T-helper 17 cell (primary cell): ENCODE measurements at places on chromosomes 5 and 9. TPM values are rescaled to one million over a fixed set of nuclear protein-coding genes. Genes with fewer than 3 reads are reported as not detected.

The RASEF gene
- not detected for total RNA-seq

The ZBTB34 gene
- total RNA-seq, result 5.0 TPM

The AMBP gene
- total RNA-seq, result not detected

The CTSV gene
- total RNA-seq, result not detected

The CEL gene
- not detected for total RNA-seq

GRCh38 chr9:129836311-129837007 is 1.2 kb downstream of the USP20 start:
- peaks cover 54% of the 10 kb centered on the region for H3K4me1 ChIP-seq
- H3K36me3 ChIP-seq, result peaks cover 6% of the 10 kb centered on the region
- DNase-seq, result peak; percentile 23
- no peaks in the 10 kb centered on the region for H3K27me3 ChIP-seq
- H3K27ac ChIP-seq, result peak overlapping the region; percentile 96

GRCh38 chr5:93359296-93359959 is 221.6 kb downstream of the NR2F1-AS1 start:
- peaks cover 5% of the 10 kb centered on the region for H3K27me3 ChIP-seq
- H3K4me1 ChIP-seq, result no peaks in the 10 kb centered on the region
- H3K27ac ChIP-seq, result no peak overlapping the region
- H3K4me3 ChIP-seq, result no peak overlapping the region
- H3K36me3 ChIP-seq, result no peaks in the 10 kb centered on the region

- H3K4me1 ChIP-seq, result peaks cover 4% of the 10 kb centered on the region
- no peaks in the 10 kb centered on the region for H3K27me3 ChIP-seq
- DNase-seq, result no peak
- no peaks in the 10 kb centered on the region for H3K36me3 ChIP-seq
- peak overlapping the region; percentile 61 for H3K27ac ChIP-seq
Observed at GRCh38 chr9:95030920-95031642, 286.4 kb downstream of the FANCC start.

- no peaks in the 10 kb centered on the region for H3K4me1 ChIP-seq
- H3K4me3 ChIP-seq, result no peak overlapping the region
- DNase-seq, result no peak
Observed at GRCh38 chr9:33637881-33638280, 113.8 kb downstream of the ANKRD18B start.

DNA sequence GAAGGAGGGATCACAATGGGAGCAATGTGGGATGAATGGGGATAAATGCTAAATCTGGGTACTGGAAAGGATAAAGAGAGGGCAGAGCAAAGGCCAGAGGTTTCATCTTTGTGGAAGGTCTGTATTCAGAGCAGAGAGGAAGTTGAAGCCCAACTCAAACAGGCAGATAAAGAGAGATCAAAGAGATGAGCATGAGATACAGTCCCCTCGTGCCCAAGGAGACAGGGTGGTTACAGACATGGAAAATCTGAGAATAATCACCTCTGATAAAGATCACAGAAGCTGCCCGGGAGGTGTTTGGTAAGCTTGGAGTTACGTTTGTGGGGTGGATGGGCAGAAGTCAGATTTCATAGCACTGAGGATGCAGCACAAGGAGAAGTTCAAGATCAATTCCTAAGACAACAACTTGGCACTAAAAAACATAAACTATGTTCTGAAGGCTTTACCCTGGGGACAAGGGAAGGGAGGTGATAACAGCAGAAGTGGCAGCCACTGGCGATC is 459 bp upstream of the ERAP2 start:
- peak overlapping the region; percentile 98 for H3K27ac ChIP-seq
- H3K36me3 ChIP-seq, result peaks cover 14% of the 10 kb centered on the region
- no peak for DNase-seq
- peak overlapping the region; percentile 93 for H3K4me3 ChIP-seq
- peaks cover 50% of the 10 kb centered on the region for H3K4me1 ChIP-seq

DNA sequence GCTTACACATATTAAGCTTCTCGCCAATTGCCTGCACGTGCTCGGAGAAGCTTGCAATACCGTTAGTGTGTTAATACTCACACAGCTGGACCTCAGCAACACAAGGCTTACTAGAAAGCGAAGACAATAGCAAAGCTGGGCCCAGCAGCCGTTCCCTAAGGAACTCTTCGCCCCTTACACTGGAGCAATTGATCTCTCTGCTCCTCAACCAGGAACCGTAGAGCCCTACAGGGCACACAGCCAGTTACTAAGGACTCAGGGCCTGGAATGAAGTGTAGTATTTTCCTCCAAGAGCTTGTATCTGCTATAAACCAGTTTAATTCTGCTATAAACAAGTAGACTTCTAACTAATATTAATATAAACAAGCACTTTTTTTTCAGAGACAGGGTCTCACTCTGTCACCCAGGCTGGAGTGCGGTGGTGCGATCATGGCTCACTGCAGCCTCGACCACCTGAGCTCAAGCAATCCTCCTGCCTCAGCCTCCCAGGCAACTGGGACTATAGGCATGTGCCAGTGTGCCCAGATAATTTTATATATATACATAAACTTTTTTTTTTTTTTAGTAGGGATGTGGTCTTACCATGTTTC is 67.0 kb upstream of the SIMC1 start:
- peaks cover 21% of the 10 kb centered on the region for H3K4me1 ChIP-seq
- no peak overlapping the region for H3K4me3 ChIP-seq
- DNase-seq, result no peak
- H3K27ac ChIP-seq, result peak overlapping the region; percentile 24

DNA sequence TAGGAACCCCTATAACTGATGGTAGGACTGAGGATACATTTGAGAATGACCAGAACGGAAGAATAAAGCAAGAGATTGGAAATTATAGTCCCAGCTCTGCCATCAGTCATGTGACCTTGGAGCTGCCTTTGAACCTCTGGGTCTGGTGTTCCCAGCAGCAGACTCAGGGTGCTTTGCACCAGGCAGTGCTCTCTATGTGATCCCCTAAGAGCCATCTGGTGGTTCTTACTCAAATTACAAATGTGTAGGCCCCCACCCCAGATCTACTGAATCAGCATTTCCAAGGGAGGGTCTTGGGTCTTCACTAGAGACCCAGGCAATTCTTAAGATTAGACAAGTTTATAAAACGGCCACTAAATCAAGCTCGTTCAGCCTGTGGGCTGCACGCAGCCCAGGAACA is 40.2 kb upstream of the PRDM12 start:
- H3K27ac ChIP-seq, result peak overlapping the region; percentile 34
- no peak for DNase-seq
- peaks cover 13% of the 10 kb centered on the region for H3K36me3 ChIP-seq
- no peaks in the 10 kb centered on the region for H3K4me1 ChIP-seq
- no peak overlapping the region for H3K4me3 ChIP-seq

DNA sequence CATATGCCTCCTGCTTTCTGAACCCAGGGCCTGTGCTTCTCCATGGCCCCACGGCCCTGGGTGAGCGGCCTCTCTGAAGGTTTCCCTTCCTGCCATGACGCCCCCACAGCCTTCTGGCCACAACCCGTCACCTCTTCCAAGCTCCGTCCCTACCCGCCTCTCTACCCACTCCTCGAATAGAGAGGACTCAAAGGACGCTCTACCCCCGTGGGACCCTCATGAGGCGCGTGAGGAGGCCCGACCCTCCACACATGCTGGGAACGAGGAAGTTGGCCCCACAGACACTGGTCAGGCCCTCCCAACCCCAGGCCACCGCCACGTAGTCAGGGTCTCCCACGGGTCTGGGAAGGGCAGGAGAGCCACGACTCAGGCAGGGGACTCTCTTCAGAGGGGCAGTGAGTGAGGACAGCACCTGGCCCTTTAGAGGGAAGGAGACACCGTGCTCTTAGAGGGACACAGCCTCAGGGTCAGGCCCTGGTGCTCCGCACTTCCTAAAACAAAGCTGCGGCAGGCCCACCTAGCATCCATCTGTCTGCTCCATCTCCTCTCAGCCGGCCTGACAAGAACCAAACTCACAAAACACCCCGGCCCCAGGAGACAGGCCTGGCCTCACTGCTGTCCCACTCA is 5.3 kb downstream of the BRD3 start:
- H3K4me3 ChIP-seq, result peak overlapping the region; percentile 12
- H3K36me3 ChIP-seq, result no peaks in the 10 kb centered on the region
- peak; percentile 5 for DNase-seq
- H3K4me1 ChIP-seq, result peaks cover 48% of the 10 kb centered on the region
- H3K27me3 ChIP-seq, result no peaks in the 10 kb centered on the region

- H3K4me3 ChIP-seq, result no peak overlapping the region
- no peak overlapping the region for H3K27ac ChIP-seq
- H3K36me3 ChIP-seq, result peaks cover 3% of the 10 kb centered on the region
Observed at GRCh38 chr5:144206141-144206540, 35.5 kb downstream of the KCTD16 start.

DNA sequence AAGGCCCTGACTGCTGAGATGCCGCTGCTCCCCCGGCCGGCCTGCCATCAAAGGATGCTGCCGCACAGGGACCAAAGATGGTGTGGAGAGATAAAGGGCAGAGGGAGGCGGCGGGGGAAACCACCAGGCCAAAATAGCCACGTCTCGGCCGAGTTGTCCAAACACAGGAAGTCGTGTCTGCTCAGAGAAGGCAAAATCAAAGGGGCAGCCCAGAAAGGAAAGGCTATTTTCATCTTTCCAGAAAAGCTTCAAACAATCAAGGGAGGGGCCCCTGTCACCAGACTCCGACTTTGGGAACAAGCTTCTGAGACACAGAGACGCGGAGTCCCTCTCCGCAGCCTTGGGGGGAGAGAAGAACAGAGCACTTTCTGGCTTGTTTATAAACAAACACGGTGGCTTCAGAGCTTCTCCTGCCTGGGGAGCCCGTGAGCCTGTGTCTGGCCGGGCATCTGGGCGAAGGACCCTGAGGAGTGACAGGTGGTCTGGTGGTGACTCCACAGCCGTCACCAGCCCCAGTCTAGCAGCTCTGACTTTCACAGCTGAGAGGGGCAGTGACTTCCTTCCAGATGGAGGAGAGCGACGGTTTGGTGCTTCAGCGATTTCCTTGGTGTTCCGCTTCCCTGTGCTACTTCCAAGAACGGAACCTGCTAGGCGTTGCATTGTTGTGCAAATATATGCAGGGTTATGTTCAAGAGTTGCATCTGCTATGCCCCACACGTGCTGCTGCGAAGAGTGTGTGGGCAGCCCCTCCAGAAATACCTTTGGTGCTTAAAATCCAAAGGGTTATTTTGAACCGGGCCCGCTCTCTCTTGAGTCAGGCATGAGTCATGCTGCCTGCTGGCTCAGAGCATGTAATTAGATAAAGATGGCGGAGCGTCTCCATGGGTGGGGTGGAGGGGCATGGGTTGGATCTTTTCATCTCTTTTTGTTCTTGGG is 24.0 kb downstream of the ADAMTSL2 start:
- H3K4me1 ChIP-seq, result peaks cover 4% of the 10 kb centered on the region
- peak overlapping the region; percentile 8 for H3K27ac ChIP-seq
- no peak for DNase-seq

GRCh38 chr9:37324261-37324683 is 98.2 kb upstream of the GRHPR start:
- no peaks in the 10 kb centered on the region for H3K27me3 ChIP-seq
- peak overlapping the region; percentile 29 for H3K27ac ChIP-seq
- H3K36me3 ChIP-seq, result no peaks in the 10 kb centered on the region
- H3K4me3 ChIP-seq, result no peak overlapping the region

DNA sequence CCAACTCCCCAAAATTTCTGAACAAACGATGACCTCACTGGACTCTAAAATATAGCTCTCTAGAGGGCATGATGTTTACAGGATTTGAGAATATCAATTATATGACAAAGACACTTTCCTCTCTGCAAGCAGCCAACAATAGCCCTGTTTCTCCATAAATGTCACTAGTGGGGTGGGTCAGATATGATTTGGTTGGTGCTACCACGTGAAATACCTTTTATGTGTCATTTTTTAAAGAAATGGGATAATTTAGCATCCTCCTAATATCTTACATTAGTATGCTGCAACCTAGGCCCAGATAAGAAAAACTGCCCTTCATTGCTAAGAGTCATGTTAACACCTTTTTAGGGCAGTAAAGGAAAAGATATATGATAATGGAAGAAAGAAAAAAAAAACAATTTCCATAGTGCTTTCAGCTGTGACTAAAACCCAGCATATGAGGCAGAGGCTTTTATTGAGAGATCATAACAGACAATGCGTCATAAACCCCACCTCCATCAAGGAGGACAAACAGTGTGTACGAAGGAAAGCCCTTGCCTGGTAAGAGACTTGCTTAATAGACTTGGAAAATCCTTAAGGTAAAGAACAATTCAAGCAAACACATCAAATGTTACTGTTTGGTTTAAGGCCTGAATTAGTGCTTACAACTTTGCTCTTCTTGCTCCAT is 372.4 kb upstream of the PAPPA start:
- H3K36me3 ChIP-seq, result no peaks in the 10 kb centered on the region
- DNase-seq, result no peak
- H3K27me3 ChIP-seq, result no peaks in the 10 kb centered on the region
- no peaks in the 10 kb centered on the region for H3K4me1 ChIP-seq

DNA sequence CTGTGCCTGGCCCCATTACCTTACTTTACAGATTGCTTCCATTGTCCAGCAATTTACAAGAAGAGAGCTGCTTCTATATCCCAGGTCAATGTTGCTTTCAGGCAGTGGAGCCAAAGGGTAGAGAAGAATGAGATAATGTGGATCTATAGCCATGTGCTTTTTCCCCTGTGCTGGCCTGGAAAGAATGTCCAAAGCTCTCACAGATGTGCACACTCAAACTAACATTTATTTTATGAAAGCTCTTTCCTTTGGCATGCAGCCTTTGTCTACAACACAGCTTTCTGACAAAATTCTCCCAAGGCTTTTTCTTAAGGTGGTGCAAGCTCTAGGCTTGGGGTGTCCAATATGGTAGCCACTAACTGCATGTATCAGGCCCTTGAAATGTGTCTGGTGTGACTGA is 217.3 kb downstream of the LRRC70 start:
- no peak overlapping the region for H3K27ac ChIP-seq
- DNase-seq, result no peak
- H3K27me3 ChIP-seq, result peaks cover 8% of the 10 kb centered on the region
- no peaks in the 10 kb centered on the region for H3K36me3 ChIP-seq
- no peaks in the 10 kb centered on the region for H3K4me1 ChIP-seq
- H3K4me3 ChIP-seq, result no peak overlapping the region

GRCh38 chr5:170429014-170429413 is 39.8 kb upstream of the KCNMB1 start:
- no peak for DNase-seq
- no peak overlapping the region for H3K27ac ChIP-seq
- H3K36me3 ChIP-seq, result no peaks in the 10 kb centered on the region
- no peak overlapping the region for H3K4me3 ChIP-seq
- H3K4me1 ChIP-seq, result peaks cover 2% of the 10 kb centered on the region
